IPS DF 19.7 (cell line): ENCODE measurements at places on chromosomes 2 and 18.

- DNase-seq = no peak
Measured at GRCh38 chr18:36580266-36580665, 248.5 kb downstream of the TPGS2 start.

GRCh38 chr18:75159646-75160356, 49.1 kb downstream of the PTGR3 start:
- no peak for DNase-seq

DNA sequence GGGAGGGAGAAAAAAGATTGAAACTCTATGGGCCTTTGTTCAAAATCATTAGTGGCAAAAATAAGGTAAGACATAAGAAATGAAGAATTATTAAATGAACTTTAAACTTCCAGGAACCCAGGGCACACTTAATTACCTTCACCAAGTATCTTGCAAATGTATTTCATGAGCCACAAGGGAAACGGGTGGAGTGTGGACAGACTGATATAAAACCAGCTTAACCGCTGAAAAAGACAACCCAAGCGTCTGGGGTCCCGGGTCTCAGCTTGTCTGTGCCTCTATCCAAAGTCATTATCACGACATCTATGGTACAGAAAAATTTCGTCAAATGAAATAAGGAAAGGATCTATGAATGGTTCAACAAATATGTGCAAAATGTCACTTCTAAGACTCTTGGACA, 13.9 kb upstream of the MBOAT2 start:
- DNase-seq = no peak

DNA sequence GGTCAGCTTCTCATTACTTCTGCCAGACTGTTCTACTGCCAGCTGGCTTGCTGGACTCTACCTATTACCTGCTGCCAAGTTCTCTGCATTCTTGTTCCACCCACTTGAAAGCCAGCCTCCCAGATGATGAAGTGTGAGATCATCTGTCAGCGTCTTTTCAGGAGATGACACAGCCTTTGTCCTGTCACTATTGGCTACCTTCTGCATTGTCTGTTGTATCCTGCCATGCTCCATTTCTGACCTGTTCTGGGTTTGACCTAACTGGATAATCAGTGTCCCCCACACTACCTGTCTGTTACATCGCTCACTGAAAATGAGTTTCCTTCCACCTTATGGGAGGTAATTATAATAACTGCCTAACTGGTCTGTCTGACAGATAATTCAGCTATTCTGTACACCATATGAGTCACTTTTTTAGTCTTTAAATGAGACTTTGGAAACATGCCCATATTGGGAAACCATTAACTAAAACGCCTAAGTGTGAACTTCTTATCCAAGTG, 520.6 kb downstream of the METTL4 start:
- no peak for DNase-seq

DNA sequence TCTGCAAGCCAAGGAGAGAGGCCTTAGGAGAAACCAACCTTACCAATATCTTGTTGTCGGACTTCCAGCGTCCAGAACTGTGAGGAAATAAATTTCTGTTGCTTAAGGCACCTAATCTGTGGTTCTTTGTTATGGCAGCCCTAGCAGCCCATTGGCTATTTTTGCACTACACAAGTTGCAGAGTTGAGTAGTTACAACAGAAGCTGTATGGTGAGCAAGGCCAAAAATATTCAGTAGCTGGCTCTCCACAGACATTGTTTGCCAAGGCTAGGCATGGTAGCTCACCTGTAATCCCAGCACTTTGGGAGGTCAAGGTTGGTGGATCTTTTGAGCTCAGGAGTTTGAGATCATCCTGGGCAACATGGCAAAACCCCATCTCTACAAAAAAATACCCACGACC, 27.1 kb upstream of the SCYGR1 start:
- DNase-seq = no peak

DNA sequence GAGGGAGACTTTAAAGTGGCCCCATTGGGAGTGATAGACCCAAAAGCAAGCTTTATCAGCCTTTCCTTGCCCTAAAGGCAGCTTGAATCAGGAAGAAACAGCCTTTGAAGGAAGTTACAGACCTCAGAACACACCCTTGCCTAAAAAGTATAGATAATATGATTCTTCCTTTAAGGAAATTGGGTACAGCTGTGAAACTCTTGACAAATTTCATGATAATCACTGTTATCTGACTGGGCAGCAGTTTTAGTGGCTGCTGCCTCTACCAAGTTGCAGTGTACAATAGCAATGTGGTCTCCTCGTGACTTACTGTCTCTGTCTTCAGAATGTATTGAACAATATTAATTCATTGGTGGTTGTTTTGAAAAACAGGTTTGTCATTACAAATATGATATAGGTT, 16.7 kb downstream of the HOXD1 start:
- DNase-seq = no peak

GRCh38 chr2:101729521-101730190, 32.1 kb downstream of the MAP4K4 start:
- DNase-seq = no peak

DNA sequence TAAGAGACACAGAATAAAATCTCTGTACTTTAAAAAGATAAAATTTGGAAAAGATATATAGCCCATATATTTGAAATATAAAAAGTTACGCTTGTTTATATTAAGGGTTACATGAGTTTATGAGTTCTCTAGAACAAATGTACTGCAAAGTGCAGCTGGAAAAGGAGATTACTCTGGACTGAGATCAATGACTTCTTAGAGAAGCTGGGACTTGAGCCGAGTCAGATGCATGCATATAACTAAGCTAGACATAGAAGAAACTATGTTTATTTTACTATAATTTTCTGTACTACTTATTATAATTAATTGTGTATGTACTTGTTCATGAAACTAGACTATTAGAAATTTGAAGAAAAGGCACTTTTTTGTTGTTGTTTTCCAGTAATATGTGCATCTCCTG, 170.3 kb upstream of the NXPH2 start:
- DNase-seq = no peak

GRCh38 chr2:99888617-99889016, 253.8 kb downstream of the AFF3 start:
- DNase-seq = no peak

DNA sequence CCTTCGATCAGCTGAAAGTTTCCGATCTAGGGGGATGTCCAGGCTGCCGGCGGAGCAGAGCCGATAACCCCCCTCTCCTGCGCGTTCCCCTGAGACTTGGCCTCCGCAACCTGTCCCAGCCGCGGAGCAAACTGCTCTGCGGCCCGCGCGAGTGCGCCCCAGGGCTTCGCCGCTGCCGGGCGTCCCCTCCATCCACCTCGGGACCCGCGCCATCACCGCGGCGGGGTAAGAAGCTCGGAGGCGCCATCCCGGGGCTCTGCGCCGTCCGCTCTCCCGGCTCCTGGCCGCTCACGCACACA, 990 bp upstream of the GDF7 start:
- DNase-seq = no peak

GRCh38 chr2:167380094-167380493, 491.8 kb downstream of the XIRP2 start:
- no peak for DNase-seq

- DNase-seq = no peak
Measured at GRCh38 chr18:79924814-79925731, 26.4 kb downstream of the SLC66A2 start.

DNA sequence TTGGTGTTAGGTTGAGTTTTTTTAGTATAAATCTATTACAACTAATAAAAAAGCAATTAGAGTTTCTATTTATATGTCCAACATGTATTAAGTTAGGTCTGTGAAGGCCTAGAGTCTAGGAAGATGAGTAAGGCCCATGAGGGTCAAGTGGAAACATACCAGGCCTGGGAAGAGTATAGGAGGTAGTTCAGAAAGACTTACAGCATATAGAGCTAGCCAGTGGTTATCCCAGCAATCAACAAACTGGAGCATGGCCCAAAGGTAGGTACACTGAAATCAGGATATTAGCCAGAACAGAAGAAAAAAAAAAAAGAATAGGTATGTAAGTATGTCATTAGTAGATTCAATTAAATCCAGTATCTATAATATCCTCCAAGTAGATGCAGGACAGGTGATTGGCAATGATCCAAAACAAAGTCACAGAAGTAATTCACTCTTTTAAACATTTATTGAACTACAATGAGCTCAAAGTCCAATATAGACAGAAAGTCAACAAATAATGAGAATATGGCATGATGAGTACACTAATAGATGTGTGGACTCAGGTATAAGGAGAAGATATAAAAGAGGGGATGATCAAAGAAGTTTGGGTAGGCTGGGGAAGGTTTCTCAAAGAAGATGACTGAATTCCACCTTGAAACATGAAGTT, 70.3 kb downstream of the IKZF2 start:
- DNase-seq = no peak
